Activated B cell treated with CpG ODN at 0.5 μM for 24 hours (primary cell): ENCODE measurements at places on chromosomes 4 and X. TPM values are rescaled to one million over a fixed set of nuclear protein-coding genes. Genes with fewer than 3 reads are reported as not detected.

DNA sequence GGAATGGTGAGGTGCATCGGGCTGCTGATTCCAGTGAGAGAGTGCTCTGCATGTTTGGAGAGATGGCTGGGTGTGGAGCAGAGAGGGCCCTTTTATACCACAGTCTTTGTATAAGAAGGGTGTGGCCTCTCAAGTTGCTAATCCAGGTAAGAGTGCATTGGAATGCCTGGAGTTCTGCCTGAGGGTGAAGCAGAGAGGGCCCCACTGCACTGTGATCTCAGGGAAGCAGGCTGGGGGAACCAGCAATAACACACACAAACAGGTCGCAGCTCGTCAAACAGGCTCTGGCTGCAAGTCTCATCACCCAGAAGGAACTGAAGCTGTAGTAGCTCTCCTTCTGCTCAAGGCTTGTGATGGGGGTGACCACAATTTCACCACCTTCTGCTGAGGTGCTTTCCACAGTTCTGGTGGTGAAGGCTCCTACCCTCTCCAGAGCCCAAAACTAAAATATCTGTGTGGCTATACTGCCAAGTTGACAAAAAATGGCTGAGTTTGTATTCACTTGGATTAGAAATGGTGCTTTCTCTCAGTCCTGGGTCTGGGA is 687.4 kb upstream of the HS3ST1 start:
- no peak for DNase-seq

Gene TMPRSS11A
- total RNA-seq = not detected in 2 replicates

Gene RTL9
- total RNA-seq = not detected in 2 replicates

DNA sequence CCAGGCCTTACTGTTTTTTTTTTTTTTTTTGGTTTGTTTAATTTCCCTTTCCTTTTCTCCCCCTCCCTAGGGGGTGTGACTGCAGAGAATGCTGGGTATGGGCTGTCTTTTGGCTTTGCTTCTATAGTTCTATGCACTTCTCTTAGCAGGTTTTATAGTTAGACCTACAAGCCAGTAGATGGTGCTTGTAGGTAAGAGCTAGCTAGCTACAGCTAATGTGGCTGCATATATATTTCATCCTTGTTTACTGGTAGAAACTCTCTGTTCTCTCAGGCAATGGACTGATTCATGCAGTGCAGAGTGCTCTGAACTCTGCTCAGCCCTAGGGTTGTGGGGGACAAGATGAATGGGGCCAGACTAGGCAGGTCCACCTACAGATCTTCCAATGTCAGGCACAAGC is 246.4 kb downstream of the SH2D1A start:
- DNase-seq = no peak

Gene HELT
- total RNA-seq = not detected in 2 replicates

Gene CENPVL2
- not detected in 2 replicates for total RNA-seq

DNA sequence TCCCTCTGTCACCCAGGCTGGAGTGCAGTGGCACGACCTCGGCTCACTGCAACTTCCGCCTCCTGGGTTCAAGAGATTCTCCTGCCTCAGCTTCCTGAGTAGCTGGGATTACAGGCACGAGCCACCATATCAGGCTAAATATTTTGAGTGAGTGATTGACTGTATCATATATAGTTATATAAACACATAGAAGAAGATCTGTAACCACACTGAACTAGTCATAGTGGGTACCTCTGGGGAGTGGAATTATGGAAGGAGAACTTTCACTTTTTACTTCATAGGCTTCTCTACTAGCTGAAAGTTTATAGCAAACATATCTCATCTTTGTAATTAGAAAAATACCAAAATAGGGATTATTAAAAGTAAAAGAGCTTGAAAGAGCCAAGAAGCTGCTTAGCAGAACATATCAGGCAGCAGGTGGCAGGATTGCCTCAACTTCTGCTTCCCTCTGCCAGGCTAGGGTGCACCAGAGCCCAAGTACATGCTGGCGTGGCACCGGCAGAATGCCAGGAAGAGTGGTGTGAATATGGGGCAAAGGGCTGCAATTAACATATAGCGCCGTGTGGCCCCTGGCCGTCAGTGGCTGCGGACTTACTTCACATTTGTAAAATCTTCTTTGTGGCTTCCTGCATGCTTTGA is 39.5 kb upstream of the CD40LG start:
- DNase-seq = peak; percentile 16

DNA sequence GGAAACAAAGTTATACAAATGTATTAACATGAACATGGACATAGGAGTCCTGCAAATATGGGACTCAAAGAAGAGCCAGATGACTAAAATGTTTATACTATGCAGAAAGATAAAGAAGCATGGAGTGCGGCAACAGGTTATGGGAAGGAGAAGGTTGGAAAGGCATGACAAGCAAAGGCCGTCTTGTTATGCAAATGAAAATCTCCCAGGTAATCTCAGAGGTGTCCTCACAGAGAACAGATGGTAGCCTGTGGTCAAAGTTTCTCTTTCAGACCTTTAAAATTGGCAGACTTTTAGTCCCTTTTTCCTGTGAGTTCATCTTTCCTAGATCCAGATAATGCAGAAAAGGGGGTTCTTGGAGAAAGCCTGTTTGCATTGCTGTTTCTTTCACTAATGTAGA is 116.4 kb upstream of the BEND4 start:
- DNase-seq = no peak

Gene ARX
- total RNA-seq = not detected in 2 replicates

- DNase-seq = no peak
Measured at GRCh38 chrX:17167915-17168314, 207.1 kb upstream of the NHS start.

GRCh38 chr4:730511-730910 is 24.9 kb downstream of the PCGF3 start:
- DNase-seq = no peak

DNA sequence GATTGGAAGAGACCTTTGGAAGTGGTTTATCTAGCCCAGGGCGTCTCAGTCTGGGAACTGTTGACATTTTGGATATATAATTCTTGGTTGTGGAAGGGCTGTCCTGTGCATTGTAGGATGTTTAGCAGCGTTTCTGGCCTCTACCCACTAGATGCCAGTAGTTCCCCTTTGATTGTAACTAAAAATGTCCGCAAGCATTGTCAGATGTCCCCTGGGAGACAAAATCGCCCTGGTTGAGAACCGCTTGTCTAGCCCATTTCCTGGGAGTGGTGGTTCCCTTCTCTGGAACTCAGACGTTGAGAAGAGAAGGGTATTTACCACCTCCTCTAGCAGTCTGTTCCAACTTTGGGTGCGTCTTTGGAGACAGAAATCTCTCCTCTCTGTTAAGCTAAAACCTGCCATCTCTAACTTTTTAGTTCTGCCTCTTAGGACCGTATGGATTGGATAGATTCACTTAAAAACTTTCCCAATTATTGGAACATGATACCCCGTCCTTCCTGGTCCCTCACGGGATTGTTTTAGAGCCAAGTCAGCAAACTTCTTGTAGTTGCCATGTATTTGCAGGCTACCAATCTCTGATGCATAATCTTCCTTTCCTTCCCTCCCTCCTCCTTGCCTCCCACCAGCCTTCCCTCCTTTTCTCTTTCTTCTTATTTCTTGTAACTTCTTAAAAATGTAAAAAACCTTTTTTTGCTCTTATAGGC is 13.9 kb downstream of the TMEM165 start:
- no peak for DNase-seq

DNA sequence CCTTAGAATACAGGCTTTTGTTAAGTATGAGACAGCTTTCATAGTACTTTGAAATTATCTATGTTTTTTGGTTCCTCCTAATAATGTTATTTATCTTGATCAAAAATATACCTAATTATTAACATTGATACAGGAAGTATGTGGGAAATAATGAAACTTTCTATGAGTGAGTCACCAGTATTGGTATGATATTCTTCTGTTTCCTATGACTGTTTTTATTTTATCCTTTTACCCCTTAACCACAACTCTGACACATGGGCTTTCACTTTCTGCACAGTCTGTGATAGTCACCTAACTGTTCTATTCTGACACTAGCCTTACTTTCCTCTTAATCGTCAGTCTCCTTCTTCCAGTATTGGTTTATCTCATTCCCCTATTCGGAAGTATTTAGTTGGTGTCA is 4.7 kb downstream of the THAP9 start:
- DNase-seq = no peak

DNA sequence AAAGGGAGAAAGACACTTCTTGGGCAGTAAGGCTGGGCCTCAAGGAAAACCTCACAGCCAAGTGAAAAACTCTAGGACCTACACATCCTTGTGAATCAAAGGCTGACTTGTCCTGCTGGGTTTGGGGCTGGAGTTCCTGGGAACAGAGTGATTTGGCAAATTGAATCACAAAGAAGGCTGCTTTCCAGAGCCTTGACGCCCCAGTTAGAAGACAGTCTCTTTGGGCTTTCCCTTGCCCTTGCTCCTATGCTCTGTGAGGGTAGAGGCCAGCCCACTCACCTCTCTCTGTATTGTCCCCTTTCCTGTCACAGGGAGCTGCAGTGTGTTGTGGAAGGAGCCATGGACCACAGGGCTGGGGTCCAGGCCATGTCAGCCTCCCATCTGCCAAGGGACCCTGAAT is 9.6 kb downstream of the AMER1 start:
- no peak for DNase-seq

DNA sequence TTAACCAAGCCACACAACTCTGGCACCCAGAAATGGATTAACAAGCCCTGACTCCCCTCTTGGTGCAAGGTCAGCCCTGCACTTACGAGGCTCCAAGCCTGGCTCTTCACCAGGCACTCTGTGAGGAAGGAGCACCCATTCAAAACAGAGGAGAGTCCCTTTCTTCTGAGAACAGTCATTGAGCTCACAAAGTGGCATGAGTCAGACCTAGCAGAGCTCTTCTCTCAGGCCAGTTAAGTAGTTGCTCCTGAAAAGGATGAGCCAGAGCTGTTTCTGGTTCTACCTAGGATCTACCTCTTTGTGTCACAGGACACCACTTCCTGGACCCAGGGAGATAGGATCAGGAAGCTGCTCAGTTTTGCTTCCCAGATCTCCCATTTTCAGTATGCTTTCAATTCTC is 48.2 kb downstream of the EVC2 start:
- DNase-seq = no peak

GRCh38 chr4:39205000-39205399 is 22.7 kb downstream of the WDR19 start:
- no peak for DNase-seq

GRCh38 chrX:105297041-105297440 is 76.5 kb upstream of the TEX13A start:
- DNase-seq = no peak

- DNase-seq = no peak
Measured at GRCh38 chr4:29467044-29467717, 1253.0 kb upstream of the PCDH7 start.

DNA sequence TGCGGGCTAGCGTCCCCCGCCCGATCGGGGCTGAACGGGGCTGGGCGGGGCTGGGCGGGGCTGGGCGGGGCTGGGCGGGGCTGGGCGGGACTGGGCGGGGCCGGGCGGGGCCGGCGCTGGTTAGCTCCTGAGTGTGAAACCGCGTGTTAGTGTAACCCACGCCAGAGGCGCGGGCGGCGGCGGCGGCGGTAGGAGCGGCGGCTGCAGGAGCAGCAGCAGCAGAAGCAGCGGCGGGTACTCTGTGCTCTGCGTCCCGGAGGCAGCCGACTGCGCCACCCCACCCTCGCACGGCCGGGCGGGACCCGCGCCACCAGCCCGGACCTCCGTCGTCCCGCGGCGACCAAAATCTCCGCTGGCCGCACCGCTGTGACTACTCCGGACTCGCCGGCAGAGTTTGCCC is 128.1 kb downstream of the LAS1L start:
- DNase-seq = no peak

Gene SPANXC
- not detected in 2 replicates for total RNA-seq

DNA sequence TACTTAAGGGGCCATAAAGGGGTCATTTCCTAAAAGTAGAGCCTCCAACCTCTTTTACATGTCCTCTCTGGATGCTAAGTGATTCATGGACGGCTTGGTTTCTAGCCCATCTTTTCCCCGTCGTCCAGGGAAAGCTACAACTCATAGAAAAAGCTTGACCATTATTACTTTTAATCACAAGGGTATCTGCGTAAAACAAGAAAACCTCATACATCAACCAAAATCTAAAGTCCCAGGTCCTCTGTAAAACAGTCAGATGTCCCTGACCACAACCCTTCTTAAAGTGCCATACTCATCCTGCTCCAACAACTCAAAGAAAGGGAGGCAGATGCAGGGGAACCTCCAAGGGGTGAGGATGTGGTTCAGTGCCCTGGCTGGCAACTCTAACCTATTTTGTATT is 29.6 kb downstream of the ADGRA3 start:
- no peak for DNase-seq

DNA sequence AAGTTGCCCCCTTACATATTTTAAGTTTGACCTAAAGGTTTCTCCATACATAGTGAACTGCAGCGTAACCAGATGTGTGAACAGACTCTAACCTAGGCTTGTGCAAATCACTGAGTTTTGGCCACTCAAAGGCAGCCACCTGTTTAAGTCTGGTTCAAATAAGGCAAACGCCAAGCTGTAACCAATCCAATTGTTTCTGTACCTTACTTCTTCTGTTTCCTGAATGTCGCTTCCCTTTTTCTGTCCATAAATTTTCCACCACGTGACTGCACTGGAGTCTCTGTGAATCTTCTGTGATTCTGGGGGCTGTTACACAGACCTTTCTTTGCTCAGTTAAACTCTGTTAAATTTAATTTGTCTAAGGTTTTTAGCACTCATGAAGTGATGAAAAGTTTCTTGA is 618.8 kb downstream of the GLUD2 start:
- DNase-seq = no peak

DNA sequence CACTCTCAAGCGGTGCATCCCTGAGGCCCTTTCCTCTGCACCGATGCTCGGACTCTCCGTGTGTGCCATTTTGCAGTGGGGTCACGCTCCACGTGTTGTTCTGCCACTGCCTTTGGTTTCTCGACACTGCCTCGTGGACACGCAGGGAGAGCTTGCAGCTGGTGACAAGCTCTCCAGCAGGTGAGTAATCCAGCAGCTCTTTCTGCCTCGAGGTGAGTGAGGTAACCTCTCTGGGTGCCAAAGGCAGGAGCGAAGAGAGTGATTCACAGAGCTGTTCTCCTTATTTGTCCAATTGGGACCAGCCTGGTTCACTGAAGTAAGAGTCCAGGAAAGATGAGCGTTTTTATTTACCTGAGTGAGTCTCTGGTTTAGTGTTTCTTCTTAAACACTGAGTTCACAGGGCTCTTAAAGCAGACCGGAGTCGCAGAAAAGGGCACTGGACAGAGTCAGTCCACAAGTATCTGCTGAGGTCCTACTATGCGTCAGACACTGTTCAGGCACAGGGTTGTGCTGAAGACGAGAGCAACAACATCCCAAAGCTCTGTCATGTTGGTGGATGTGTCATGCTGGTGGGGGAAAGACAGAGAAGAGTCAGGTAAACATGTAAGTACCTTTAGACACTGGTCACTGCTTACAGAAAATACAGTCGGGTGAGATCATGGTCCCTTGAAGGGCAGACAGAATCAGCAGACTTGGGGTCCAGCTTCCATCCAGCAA is 61.8 kb downstream of the FHDC1 start:
- no peak for DNase-seq

GRCh38 chr4:61200187-61200915 is at the start of gene ADGRL3:
Gene ADGRL3, plus strand, starts transcription at chr4:61200326.
- no peak for DNase-seq

Gene ABRAXAS1
- 23.5 and 24.2 TPM in 2 replicates for total RNA-seq

DNA sequence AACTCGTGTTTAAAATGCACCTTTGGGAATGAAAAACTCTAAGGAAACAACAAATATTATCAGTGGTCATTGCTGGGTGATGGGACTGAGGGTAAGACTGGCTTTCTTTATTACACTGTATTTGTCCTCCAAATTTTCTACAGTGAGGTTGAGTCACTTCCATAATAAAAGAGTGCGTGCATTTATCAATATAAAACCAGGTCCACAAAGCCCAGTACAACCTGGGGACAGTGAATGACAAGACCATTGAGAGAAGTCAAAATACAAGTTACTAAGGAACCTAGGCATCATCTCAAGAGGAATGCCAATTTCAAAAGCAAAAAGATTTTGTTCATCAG is 76.4 kb downstream of the MAGED4 start:
- DNase-seq = no peak
